Left renal pelvis (tissue), 4 donors: ENCODE measurements at places on chromosomes 11 and 22. TPM values are rescaled to one million over a fixed set of nuclear protein-coding genes. Genes with fewer than 3 reads are reported as not detected.

DNA sequence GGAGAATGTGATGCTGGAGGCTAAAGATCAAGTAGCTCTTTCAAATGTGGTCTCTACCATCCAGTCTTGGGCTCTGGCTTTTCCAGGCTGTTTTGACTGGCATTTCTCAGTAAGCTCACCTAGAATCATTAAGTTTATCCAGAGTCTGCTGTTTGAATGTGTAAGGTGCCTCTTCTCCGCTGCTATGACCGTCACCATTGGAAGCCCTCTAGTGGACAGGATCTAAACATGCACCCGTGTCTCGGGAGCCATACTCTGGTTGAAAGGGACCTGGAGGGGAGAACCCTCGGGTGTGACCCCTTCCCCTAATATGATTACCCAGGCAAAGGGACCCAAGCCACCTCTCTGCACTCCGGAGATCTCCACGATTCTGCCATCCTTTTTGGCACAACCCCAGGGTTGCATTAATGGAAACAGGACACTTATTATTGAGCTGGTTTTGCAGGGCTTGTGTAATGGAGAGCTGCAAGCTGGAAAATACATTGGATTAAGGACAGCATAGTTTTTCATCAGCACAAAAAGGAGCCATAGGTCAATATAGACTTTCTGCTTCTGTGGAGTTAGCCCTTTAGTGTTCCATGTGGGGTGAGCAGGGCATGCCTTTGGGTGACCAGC lies 191.0 kb upstream of the LARGE1 start:
- no peak for DNase-seq

TIRAP gene
- polyA plus RNA-seq = 10.8 TPM

EIF3D gene
- 270 TPM for polyA plus RNA-seq

DNA sequence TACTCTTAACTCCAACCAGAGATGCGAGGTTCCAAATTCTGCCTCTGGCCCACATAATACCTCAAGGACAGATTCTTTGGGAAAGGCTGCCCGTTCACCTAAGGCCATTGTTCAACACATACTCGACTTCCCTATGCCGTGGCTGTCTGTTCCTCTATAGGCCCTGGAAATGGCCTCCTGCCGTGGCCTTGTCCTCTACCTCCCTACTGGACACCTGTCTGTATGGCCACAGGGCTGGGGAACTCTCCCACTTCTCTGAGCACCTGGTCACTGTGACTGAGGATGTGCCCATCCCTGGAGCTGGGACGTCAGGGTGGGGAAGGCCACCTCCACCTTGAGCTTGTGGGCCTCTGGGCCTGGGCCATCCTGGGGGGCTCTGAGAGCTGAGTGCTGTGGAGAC lies 340.5 kb upstream of the B3GAT1 start:
- DNase-seq = no peak

GRCh38 chr22:35152316-35152715 lies 86.4 kb downstream of the ISX start:
- DNase-seq = no peak

GRCh38 chr11:62922189-62922589 lies 1.0 kb upstream of the CHRM1 start:
- DNase-seq = no peak

C22orf15 gene
- 3.0 TPM for polyA plus RNA-seq

- DNase-seq = no peak
Observed at GRCh38 chr11:131146827-131147490, 223.5 kb upstream of the NTM start.

DNA sequence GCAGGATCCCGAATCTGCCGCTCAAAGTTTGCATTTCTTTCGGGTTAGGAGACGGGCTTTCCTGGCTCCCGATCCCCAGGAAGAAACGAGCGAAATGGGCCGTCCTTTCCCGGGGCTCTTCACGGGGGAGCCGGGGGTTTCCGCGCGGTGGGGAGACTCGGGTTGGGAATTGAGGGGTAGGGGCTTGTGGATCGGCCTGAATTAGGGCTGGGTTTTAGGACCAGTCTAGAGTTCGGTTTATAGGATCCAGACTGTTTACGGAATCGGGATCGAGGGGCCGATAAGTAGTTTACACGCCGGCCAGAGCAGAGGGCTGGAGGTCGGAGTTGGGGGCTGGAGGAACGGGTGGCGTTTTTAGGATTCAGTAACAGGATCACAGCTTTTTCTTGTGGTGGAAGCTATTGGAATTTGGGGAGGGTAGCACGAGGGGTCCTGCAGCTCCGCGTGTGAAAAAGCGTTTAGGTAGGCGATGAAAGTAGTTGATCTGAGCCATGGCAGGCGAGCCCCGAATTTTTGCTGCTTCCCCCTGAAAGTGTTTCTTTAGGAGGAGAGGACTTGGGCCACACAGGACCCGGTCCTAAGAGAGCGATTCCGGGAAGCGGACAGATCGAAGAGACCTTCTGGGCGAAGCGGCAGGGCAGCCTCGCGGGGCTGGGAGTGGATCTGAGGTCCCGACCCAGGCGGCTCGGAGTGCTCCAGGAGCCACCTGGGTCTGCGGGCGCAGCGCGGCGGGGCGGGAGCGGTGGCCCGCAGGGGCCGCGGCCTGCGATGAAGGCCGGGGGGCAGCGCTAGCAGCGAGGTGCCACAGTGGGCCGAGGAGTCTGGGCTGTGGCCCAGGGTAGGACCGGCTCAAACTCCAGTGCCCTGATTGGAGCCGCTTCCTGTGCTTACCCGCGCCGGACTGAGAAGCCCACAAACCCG lies 1.6 kb downstream of the PKNOX2 start:
- DNase-seq = no peak

- no peak for DNase-seq
Observed at GRCh38 chr11:43935424-43935979, 6.9 kb upstream of the C11orf96 start.

GRCh38 chr11:117097389-117098268 lies 599 bp downstream of the SIK3 start:
- DNase-seq = no peak

- DNase-seq = no peak
Observed at GRCh38 chr11:43601511-43601910, 79.0 kb upstream of the HSD17B12 start.

DNA sequence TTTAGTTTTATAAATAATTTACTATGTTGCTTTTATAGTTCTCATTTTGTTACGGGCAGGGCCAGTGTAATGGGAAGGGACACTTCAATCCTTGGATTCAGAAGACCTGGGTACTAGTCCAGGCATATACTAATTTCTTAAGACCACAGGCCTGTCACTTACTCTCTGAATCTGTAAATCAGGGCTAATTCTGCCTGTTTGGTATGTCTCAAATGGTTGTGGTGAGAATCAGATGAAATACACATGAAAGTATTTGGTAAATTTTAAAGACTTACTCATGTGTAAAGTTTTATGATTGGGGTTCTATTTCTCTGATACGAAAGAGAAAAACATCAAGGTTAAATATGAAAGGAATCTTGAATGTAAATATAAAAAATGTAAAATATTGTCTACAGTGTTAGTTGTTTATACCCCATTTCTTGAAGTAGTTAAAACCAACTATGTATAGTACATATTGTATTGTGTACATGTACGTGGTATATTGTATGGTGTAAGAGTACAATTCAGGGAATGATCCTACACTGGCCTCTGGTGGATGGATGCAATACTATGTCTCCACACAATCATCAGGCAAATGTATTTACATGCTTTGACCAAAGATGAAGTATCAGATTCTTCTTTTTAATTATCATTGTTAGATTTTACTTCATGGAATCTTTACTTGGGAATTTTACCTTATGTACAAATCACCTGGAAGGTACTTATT lies 24.5 kb upstream of the RAG2 start:
- DNase-seq = no peak

GRCh38 chr11:117239295-117239694 lies 6.8 kb downstream of the RNF214 start:
- DNase-seq = no peak

DNA sequence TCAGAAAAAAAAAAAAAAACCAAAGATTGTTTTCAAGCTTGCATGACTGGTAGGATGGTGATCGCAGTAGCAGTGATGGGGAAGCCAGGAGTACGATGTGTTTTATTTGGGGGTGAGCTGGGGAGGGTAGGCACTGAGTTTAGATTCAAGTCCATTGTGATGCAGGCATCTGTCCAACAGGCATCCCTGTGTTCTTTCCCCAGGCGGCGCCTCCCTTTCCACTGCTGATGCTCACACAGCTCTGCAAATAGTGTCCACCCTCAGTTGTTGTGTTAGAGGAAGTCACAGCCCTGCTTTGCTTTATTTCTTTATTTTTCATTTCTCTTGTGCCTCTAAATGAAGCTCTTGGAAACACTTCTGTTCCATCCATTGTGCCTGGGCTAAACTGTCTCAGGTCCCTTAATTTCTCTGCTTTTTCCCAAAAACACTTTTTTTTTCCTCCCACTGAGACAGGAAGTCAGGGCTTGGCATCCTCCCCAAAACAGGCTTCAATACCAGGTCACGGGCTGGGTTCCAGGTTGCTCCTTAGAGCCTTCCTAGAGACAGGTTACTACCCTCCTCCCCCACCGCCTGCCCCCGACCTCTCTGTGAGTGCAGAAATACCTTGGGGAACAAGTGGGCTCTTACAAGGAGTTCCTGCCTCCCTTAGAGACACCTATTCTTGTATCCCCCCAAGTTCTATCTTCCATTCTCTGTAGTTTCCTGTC lies 38.6 kb upstream of the HSPA8 start:
- no peak for DNase-seq

DNA sequence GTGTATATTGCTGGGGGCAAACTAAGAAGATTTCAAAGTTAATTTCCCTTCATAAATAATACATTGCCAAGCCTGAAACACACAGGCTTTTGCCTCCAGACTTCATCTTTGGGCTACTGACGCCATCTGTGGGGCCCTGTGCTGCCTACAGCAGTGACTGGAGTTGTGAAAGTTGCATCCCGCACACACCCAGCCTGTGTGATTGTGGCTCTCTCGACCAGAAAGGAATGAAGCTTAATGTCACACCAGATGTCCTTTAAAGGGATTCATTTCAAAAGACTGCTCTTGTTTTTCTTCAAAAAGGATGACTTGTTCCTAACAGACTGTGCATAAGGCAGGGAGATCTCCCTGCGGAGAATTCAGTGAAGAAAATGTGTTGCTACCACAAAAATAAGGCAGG lies 210.5 kb downstream of the FAM181B start:
- no peak for DNase-seq

DNA sequence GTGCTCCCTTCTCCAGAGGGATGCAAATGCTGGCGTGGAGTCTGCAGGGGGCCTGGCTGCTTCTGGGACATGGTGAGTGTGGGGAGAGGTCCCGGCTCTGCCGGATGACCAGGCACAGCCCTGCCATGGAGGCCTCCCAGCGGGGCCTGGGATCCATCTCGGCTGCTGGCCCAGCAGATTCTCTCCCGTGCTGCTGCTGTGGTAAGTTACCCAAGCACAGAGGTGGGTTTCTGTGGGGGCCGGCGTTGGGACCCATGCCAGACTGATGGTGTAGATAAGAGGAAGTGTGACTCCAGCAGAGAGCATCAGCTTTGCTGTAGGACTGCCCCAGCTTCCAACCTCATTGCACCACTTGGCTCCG lies 147.5 kb upstream of the B3GAT1 start:
- no peak for DNase-seq

- no peak for DNase-seq
Observed at GRCh38 chr11:58654908-58655296, 32.4 kb downstream of the CNTF start.

C11orf91 gene
- polyA plus RNA-seq = not detected

DNA sequence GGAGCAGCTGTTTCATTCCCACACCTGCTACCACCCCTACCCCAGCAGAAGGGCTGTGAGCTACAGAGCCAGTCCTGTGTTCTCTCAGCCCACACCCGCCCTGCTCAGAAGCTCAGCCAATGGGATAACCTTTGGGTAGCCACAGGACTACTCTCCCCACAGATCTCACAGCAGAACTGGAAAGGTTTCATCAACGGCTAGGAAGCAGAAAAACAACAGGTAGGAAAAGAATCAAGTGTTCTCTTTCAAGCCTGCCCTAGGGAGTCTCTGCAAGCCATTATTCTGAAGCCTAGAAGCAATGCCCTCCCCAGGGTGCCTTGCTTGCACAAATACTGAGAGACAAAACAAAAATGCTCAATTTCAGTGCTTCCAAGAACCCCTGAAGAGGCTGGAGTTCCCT lies 77.2 kb downstream of the TMPRSS5 start:
- no peak for DNase-seq
